ENCODE measurements at places on chromosomes 1 and 21.
A peak's percentile ranks its signal among the peaks of the same experiment; 100 is the strongest.

DNA sequence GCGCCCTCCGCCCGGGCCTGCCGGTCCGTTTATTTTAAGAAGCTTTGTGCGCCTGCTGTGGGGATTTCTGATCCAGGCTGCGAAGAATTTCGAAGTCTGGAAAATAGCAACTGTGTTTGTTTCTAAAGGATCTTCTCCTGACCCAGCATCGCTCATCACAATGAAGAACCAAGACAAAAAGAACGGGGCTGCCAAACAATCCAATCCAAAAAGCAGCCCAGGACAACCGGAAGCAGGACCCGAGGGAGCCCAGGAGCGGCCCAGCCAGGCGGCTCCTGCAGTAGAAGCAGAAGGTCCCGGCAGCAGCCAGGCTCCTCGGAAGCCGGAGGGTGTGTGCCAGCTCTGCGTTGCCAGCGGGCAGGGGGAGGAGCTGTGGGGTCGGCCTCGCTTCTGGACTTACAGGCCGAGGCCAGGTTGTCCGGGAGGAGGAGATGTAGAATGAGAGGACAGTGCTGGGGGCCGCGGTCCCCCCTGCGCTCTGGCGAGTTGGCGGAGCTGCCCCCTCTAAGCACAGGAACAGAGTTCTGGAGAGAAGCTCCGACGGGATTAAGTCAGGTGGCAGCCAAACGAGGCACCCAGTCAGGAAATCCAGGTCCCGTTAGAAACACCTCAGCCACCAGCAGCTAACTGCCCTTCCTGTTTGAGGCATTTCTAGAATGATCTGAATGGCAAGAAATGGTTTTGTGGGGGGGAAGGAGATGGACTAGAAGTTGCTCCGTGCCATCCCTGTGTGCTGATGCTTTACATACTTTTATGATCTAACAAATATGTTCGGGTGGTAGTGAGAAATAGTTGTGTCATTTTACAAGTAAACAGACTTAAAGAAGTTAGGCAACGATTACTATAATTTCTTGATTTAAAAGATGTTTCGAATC is 948 bp downstream of the TXLNA start:
- DNase-seq: no peak

GRCh38 chr1:224377676-224378006 is 21.0 kb downstream of the CNIH4 start:
- DNase-seq: no peak

- DNase-seq: no peak
These were observed 38.9 kb upstream of the TARDBP start for GRCh38 chr1:10973552-10973951.

GRCh38 chr1:169305948-169306347 is 61.6 kb downstream of the NME7 start:
- DNase-seq: no peak

DNA sequence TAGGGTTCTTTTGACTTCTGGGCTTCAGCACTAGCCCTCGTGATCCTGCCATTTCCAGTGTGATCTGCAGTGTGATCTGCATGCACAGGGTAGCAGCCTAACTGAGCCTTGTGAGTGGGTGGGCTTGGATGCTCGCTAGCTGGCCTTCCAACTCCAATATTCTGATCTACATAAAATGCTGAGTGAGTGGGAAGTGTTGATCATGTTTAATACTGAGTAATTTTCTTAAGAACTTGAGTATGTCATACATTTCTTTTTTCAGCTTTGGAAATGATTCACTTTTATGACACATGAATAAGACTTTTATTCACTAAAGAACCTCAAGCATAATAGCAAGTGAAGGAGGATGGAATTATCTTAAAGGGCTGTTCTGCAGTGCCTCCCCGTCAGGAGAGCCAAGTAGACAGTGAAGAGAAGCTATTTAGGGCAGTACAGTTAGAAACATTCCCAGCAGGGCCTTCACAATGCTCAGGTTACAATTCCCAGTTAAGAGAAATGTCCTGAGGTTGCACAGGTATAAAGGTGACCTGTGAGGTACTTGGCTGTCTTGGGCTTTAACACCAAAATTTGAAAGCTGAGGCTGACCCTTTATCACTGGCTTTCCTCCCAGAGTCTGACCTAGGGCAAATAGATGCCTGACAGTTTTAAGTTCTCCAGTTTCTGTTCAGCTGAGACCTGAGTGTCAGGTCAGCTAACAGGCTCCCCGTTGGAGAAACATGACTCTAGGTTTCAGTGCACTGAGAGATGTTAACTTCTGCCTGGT is 29.1 kb upstream of the LRRC8C start:
- peak; percentile 47 for DNase-seq

GRCh38 chr1:24325587-24326449 is 6.7 kb downstream of the GRHL3 start:
- DNase-seq: no peak

DNA sequence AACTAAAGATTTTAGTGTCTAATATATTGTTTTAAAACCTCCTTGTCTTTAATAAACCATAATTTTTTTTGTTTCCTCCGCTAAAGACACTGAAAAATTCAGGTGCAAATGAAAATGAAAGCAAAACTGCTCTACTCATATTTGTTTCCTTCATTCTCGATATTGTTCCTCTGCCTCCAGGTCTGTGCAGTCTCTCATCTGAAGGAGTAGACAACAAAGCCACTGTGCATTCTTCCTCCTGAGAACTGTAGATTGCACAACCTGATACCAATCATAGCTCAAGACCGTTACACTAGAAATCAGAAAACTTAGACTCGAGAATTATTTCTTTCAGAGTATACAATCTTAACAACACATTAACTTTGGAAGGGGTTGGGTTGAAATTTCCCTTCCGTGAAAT is 373.1 kb upstream of the CXADR start:
- DNase-seq: no peak

- DNase-seq: no peak
These were observed 27.0 kb downstream of the TTC39A start for GRCh38 chr1:51303315-51303714.

DNA sequence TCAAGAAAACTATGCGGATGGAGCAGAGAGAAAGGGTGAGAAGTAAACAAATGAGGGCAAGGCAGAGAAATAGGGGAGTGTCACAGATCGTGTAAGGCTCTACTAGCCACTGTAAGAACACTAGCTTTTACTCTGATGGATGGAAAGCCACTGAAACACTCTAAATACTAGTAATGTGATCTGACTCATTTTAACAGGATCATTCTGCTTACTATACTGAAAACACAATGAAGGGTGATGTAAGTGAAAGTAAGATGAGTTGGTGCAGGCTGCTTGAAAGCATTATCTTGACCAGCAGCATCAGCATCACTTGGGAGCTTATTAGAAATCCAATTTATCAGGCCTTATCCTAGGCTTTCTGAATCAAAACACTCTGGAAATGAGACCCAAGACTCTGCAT is 32.7 kb downstream of the TUT4 start:
- no peak for DNase-seq

- no peak for DNase-seq
These were observed 108.3 kb upstream of the CD34 start for GRCh38 chr1:208019257-208019656.

DNA sequence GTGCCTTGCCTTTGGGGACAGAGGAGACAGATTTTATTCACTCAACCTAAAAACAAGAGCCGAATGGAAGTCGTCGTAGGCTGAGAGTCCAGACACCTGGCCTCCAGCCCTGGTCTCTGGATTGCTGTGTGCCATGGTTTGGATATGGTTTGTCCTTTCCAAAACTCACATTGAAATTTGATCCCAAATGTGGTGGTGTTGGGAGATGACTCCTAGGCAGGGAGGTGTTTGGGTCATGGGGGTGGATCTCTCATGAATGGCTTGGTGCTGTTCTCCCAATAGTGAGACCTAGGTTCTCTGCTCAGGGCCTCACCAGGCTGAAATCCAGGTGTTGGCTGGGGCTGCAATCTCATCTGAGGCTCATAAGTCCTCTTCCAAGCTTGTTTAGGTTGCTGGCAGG is 75.5 kb downstream of the FOXD2 start:
- no peak for DNase-seq

- DNase-seq: no peak
These were observed 5.7 kb downstream of the VANGL1 start for GRCh38 chr1:115647507-115647906.

- no peak for DNase-seq
These were observed 25.5 kb downstream of the SLC19A1 start for GRCh38 chr21:45516671-45517151.

DNA sequence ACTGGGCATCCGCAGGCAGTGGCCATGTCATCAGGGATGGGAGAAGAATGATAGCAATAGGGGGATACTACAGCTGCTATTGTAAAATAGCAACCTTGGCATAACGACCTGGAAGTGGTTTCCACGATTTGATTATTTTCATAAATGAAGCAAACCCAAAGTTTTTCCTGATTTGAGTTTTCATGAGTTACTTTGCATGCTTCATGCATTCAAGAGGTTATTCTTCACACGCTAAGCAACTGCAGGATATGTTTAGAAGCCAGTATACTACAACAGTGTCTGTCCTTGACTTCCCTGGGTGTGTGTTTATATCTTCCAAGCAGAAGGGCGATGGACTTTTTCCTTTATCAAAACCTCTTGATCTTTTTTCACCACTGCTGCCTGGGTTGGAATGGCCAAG is 281.1 kb upstream of the DUSP10 start:
- no peak for DNase-seq

- DNase-seq: no peak
These were observed 35.6 kb downstream of the LYST start for GRCh38 chr1:235831148-235831547.

- no peak for DNase-seq
These were observed 836 bp downstream of the CDC7 start for GRCh38 chr1:91501523-91501851.

DNA sequence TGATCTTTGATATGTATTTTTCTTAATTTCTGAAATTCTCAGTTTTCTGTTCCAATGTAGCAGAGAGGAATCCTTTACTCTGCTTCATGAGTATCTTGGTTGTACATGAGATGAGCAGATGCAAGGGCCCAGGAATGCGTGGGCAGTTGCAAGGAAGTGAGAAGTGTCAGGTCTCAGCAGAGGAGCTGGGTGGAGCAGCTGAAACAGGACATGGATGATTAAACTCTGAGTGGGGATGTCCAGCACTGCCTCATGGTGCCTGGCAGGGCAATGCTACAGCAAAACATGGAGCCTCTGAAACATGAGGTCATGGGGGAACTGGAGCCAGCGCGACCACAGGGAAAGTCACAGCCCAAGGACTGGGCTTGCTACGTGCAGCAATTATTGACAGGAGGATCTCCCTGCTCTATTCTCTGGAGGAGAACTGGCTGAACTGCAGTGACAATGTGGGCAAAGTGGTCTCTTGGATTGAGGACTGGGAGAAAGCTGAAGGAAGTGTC is 48.4 kb downstream of the COLGALT2 start:
- DNase-seq: no peak

GRCh38 chr1:67534627-67535065 is 104.4 kb upstream of the SERBP1 start:
- DNase-seq: no peak

DNA sequence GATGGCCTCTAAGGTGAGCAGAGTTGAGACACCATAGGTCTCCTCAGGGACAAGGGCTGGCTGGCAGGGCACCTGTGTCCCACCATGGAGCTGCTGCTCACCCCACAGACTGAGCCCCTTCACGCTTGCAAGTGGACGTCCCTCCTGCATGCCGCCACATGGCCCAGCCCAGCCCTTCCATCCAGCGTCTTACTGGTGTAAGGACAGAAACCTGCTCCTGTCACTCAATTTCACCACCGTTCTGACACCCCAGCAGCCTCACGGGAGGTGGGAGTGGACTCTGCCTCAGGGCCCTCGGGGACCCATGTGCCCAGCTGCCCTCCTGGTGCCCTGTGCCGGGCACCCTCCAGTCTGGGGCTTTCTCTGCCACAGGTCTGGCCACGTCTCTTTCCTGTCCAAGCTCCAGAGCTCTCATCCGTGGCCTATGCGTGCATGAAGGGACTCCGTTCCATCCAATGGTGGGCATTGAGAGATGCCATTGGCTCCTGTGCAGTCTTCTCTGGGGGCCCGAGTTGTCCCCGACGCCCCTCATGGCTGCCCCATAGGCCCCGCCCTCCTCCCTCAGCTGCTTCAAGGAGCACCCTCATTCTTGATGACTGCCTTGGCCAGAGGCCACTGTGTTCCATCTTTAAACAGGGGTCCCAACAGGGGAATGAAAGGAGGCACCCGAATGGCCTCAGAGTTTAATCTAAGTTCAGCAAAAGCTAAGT is 42.6 kb upstream of the COL6A1 start:
- no peak for DNase-seq

- no peak for DNase-seq
These were observed 1244.8 kb upstream of the TMPRSS15 start for GRCh38 chr21:19648391-19648790.

DNA sequence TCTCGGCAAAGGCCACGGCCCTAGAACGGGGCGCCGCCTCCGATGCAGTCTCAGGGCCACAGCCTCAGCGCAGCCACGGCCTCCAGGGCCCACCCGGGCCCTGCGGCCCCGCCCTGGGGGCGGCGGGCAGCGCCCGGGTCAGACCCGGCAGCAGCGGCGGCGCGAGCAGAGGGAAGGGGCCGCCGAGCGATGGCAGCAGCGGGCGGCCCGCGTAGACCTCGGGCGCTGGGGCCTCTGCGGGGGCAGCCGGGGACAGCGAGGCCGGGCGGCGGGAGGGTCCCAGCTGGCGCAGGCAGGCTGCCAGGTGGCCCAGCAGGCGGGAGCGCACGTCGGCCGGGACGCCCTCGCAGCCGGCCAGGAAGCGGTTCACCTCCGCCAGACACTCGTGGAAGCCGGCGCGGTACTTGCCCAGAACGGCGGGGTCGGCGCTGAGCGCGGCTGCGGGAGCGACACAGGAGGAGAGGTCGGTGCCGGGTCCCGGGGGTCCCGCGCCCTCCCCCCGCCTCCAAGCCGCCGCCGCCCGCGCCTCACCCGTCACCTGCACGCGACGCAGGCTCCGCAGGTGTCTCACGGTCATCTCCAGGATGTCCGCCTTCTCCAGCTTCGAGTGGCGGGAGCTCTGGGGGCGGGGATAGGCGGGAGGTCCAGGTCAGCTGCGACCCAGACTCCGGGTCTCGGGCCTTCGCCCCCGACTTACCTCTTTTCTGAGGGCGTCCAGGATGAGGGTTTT is 737 bp downstream of the HES4 start:
- DNase-seq: no peak

- no peak for DNase-seq
These were observed 31.4 kb downstream of the LY9 start for GRCh38 chr1:160827418-160827817.

DNA sequence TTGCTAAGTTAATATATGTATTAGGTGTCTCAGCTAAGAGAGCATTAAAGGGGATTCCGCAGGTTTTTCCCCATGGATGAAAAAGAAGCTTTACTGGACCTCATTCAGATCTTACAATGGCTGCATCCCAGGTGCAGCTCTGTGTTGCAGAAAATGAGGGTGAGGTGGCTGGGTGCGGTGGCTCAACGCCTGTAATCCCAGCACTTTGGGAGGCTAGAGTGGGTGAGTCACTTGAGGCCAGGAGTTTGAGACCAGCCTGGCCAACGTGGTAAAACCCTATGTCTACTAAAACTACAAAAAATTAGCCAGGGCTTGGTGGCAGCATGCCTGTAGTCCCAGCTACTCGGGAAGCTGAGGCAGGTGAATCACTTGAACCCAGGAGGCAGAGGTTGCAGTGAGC is 58.5 kb upstream of the MORC3 start:
- no peak for DNase-seq

GRCh38 chr1:183841550-183841949 is 36.6 kb downstream of the RGL1 start:
- no peak for DNase-seq
